ENCODE measurements at places on chromosomes 2 and 18.

DNA sequence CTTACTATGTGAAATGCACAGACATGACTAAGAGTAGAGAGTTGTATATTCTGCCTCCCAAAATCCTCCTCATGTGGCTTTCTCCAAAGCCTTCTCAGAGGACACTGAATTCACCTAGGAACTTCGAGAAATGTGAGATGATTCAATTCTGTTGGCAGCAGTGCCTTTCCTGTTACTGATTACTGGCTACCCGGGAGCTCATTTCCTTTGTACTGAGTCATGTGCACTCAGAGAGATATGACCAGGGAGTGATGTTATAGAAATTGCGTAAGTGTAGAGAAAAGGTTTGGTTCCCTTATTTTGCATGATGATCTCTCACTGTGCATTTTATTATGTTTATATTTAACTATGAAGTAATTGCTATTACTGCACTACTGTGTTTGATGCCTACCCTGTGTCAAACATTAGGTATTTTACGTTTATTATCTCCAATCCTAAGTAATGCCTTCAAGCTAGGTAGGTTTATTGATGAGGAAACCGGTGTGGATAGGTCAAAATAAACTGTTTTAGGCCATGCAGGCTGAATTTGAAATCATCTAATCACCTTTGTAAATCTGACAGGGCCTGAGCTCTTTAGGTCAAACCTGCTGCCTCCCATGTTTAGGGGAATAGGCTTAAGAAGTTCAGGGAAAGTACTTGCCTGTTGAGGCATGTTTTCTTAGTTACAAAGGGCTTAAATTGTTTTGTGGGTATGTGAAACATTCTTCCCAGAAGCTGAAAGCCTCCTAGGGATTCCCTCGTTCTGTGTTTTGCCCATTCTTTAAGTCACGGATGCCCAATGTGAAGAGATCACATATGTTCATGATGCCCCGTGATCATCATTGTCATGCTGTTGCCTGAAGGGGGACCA lies 86.8 kb downstream of the FMNL2 start:
- DNase-seq = peak; percentile 93

- DNase-seq = no peak
These were observed 12.6 kb upstream of the KLHL23 start for GRCh38 chr2:169721016-169721415.

DNA sequence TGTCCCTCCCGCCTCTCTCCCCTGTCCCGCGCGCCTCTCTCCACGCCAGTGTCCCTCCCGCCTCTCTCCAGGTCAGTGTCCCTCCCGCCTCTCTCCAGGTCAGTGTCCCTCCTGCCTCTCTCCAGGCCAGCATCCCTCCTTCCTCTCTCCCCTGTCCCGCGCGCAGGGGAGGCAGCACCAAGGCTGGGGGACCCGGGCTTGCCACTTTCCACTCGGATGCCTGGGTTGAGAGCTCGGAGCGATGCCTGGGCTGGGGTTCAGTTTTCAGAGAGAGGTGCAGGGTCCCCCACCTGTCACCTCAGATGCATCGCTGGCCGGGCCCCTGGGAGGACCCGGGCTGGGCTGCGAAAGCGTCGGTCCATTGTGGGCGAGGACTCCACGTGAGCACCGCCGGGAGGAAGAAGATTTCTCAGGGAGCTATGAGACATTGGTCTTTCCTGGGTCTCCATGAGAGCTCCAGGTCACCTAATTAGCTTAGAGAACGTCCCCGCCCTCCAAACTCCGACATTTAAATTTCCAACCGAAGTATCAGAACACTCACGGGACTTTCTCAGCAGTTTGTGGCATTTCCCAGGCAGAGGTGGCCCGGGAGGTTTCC lies 2.1 kb downstream of the FBLN7 start:
- no peak for DNase-seq

- DNase-seq = peak; percentile 94
These were observed 35.4 kb downstream of the SULT1C4 start for GRCh38 chr2:108412995-108413710.

- DNase-seq = no peak
These were observed 220.3 kb downstream of the C1D start for GRCh38 chr2:67842375-67842959.

DNA sequence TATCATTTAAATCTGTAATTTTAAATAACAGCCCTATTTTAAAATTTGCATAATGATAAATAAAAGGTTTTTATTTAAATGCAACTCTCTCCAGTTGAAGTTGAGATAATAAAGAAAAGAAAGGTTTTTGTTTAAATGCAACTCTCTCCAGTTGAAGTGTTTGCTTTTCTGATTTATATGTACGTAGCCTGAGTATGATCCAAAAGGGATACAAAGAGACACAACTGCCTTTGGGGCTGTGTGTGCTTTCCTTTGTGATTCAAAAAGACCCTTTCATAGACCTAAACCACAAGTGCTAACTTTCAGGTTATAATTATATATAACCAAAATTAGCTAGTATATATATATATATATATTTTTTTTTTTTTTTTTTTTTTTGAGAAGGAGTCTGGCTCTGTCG lies 76.2 kb upstream of the MFF start:
- DNase-seq = no peak

DNA sequence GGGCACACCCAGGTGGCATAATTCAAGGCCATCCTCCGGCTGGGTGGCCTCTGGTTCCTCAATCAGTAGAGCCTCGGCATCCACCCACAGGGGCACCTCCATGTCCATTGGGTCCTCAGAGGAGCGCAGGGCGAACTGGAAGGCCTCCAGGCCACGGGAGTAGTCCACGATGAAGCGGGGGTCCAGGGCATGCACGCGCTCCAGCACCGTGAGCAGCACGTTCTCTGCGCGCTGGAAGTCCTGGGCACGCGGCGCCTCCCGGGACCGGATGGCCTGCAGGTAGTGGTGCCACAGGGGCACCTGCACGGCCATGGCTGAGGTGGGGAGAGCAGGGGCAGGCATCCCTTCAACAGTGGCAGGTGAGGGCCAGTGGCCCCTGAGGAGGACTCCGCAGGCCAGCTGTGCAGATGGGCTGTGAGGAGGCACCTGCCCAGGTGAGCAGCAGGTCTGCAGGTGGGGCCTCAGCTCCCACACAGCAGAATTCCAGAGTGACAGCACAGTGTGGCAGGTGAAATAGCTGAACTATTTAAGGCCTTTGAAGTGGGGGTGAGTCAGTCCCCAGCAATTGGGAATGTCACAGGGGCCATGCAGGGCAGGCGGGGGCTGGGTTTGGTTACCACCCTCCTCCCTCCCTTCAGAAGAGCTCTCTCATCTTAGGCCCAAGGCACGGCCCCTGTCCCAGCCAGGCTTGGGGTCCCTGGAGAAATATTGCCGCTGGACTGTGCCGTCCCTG lies at the start of gene MAB21L4:
TSS of gene MAB21L4 (minus strand) at position 501 of the 733 bp plus-strand sequence. CDS start at position 342, 159 bp downstream.
- DNase-seq = peak; percentile 37

DNA sequence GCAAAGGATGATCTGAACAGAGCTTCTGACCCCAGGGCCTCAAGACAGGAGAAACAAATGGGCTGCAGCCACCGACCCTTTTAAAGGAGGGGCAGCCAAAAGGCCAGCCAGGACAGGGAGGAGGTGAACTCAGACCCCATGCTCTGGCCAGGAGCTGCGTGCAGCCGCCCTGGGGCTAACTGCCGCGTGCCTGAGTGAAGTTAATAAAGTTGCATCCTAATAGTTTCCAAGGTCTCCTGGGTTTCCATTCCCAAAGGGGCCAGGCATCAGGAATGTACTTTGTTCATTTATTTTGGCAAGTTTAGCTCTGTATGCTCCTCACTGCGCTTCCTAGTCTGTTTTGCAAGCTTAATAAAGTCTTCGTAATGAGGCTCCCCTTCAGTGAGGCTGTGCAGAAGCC lies 60.7 kb downstream of the EN1 start:
- no peak for DNase-seq

- DNase-seq = no peak
These were observed 907.7 kb downstream of the TMEM182 start for GRCh38 chr2:103669531-103669930.

DNA sequence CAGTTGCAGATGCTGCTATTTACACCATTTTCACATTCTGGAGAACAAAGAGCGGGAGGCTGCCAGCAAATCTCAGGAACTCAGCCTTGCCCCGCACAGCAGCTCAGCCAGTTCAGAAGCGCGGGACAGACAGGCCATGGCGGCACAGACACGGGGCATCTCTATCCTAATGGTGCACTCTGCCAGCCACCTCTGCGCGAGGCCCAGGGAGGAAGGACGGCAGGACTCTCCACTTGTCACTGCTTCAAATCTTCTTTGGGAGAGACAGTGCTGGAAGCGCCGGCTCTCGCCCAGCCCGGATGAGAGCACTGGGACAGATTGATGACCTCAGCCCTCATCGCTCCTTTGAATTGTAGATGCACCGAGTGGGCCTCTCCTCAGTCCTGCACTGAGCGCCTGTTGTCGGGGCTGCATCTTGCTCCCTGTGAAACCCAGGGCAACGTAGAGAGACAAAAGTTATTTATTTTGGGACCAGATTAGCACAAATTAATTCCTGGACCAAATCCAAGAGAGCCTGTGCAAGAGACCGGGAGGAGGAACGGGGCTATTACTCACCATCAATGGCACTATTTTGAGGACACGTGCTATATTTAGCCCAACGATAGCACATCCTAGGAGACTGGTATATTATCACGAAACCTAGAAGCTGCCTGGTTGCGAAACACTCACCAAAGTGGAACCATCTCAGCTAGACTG lies 211.4 kb upstream of the SMIM21 start:
- DNase-seq = peak; percentile 48

DNA sequence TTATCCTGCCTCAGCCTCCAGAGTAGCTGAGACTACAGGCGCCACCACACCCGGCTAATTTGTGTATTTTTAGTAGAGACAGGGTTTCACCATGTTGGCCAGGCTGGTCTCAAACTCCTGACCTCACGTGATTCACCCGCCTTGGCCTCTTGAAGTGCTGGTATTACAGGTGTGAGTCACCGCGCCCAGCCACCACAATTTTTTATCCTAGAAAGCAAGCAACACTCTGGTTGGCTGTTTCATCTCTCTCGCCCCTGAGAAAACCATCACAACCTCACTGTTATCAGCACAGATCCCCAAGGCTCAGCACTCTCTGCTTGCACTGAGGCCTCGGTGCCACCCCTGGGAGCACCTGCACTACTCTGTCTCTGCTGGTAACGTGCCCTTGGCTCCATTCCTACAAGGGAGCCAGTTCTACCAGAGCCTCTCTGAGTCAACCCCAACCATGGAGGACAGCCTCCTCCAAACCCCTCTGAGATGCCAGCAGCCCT lies 134.8 kb upstream of the AGAP1 start:
- peak; percentile 94 for DNase-seq

DNA sequence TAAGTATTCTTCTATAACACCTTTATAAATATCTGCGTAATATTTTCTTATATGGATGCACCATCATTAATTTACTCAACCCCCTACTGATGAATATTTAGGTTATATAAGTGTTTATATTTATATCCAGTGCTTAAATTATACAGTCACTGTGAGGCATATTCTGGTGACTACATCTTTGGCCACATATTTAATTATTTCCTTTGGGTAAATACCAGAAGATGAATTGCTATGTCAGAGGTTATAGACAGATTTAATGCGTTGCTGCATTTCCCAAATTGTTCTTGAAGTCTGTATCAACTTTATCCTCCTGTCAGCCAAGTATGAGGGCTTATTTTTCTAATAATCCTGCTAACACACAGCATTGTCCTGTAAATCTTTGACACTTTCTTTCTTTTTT lies 18.7 kb downstream of the DYSF start:
- no peak for DNase-seq

DNA sequence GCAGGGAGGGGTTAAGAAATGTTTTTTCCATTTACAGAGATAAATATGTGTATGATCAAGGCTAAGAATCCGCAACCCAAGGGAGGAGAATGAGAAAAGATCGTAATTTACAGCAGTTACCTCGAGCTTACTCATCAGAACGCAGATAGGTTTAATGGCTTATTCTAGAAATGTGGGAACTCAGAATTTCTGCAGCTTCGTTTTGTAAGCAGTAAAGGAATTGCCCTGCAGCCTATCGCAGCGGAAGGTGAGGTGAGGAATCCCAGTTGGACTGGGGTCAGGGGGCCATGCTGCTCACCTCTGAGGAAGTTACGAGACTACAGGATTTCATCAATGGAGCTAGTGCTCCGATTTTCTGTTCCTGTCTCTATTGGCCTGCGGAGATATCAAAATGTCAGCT lies 8.1 kb upstream of the TMEM200C start:
- DNase-seq = no peak

- no peak for DNase-seq
These were observed 42.2 kb downstream of the CYBRD1 start for GRCh38 chr2:171564463-171564862.

GRCh38 chr2:44848026-44848425 lies 93.5 kb upstream of the SIX3 start:
- no peak for DNase-seq

All from Daoy (cell line).